GF-D8 (cell line): ENCODE measurements at places on chromosomes 4 and X.

DNA sequence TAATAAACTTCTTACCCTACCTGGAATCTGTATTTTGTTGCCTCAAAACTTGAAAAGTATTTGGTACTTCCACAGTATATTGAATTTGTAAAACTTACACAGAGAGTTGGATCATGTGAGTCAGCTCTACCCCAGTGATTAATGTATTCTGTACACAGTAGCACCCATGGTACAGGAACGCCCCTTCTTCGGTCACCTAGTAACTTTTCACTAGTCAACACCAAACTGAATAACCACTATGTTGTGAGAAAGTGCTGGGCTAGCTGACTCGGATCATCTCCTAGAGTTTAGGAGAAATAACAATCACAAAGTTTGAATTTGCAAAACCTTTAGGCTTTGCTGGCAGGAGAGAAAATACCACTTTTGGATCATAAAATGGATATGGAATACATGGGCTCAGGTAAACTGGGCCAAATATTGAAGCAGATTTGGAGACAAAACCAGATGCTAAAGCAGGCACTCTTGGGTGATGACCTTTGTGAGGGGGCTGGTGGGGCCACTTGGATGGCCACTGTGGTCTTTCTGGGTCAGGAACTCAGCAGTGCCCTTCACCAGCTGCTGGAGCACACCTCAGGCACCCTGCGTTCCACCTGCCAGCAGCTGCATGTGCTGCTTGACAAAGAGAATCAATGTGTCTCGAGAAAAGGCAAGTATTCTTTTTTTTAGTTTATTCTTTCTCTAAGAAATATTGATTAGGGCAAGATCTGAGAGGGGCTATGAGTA, at the start of gene DTHD1:
Gene DTHD1 (plus strand): TSS at position 233 of the 723 bp plus-strand sequence. CDS start 143 bp downstream, at position 376.
- no peak for DNase-seq

DNA sequence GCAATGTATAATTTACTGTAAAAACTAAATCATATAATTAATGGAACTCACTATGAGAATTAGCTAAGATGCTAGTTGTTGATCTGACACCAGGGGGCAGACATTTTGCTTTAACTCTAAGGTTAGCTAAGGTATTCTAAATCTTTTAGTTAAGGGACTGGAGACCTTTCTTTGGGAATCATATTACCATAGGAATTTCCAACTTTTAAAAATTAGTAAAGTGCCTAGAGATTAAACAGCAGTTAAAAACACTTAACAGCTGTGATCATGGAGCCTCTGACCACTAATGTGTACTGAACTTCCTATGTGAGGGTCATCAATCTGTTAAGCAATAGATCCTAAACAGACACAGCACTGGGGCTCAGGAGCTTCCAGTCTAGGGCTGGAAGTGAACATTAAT, 226.6 kb downstream of the NSUN7 start:
- no peak for DNase-seq

GRCh38 chr4:53039741-53040458, 177.8 kb downstream of the RASL11B start:
- peak; percentile 61 for DNase-seq

DNA sequence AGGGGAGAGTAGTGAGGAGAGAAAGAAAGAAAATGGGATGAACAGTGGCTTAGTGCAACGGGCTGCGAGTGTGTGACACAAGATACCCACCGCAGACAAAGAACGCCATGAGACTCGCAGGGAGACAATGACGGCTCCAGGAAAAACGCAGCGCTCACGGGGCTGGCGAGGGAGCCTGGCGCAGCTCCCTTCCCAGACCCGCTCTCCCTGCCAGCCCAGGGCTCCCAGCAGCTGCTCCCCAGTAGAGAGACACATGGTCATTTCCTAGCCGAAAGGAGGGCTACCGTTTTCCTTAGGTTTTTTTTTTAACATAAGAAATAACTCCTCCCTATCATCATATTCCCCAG, 149.5 kb downstream of the MAML3 start:
- DNase-seq: no peak

- no peak for DNase-seq
Observed at GRCh38 chrX:130623518-130623917, 221.7 kb downstream of the RBMX2 start.

GRCh38 chrX:13123857-13124345, 79.5 kb upstream of the FAM9C start:
- DNase-seq: no peak

GRCh38 chr4:100935090-100935489, 412.2 kb downstream of the PPP3CA start:
- no peak for DNase-seq

DNA sequence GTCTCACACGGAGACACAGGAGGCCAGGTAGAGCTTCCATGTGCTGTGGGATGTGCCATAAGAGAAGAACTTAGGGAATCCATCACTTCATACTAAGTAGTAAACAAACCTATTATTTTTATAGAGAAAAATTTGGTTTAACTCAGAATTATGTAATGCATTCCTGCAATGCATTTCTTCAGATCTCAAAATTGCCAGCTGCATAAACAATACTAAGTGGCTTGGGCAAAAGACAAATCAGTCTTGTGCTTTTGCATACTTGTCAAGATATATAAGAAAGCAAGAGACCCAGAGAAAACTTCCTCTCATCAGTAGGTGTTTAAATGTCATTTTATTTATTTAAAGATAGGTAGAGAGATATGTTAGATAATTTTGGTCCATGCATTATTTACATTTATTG, 382.1 kb upstream of the CTSO start:
- DNase-seq: no peak

DNA sequence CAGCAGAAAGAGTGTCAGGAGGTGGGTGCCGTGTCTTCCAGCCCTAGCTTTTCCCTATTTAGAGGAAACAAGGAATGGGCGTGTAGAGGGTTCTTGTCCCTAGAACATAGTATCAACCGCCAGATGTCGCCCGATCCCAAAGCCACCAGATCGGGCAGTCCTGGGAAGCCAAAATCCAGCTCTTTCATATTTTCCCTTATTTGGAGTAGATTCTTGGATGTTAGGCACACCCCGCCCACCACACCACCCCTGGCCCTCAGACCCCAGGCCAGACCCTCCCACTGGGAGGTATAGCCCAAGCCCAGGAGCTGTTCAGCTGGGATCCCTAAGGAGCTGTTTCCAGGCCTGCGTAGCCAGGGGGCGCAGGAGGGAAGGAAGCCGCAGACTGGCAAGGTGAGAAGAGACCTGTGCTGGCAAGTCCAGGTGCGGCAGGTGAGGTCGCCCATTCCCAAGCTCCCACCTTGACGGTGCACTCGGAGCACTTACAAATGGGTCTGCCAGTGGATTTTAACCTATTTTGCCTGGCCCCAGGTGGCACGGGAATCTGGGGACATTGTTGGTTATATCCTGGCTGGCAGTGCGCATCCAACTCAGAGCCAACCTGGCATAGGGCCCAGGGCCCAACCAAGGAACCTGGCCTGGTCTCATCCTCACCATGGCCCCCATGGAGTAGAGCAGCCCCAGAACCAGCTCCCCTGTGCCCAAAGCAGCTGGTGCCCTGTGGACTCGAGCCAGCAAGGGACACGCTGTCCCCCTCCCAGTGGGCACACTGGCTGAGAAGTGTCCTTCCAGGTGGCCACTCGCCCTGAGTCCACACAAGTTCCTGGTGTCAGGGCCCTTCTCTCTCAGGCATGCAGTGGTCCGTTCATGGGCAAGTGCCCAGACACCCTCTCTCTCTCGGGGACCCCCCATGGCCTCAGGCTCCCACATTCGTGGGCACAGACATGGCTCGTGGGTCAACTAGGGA, 811 bp downstream of the FLNA start:
- DNase-seq: no peak

- no peak for DNase-seq
Observed at GRCh38 chrX:23789386-23790154, 6.6 kb downstream of the SAT1 start.

GRCh38 chr4:40998675-40999358, 215.5 kb downstream of the APBB2 start:
- no peak for DNase-seq

GRCh38 chr4:10893395-10893794, 208.8 kb upstream of the CLNK start:
- DNase-seq: no peak

GRCh38 chr4:24853142-24853541, 57.8 kb downstream of the SOD3 start:
- no peak for DNase-seq

GRCh38 chr4:38177641-38178391, 217.6 kb downstream of the PTTG2 start:
- DNase-seq: peak; percentile 81

DNA sequence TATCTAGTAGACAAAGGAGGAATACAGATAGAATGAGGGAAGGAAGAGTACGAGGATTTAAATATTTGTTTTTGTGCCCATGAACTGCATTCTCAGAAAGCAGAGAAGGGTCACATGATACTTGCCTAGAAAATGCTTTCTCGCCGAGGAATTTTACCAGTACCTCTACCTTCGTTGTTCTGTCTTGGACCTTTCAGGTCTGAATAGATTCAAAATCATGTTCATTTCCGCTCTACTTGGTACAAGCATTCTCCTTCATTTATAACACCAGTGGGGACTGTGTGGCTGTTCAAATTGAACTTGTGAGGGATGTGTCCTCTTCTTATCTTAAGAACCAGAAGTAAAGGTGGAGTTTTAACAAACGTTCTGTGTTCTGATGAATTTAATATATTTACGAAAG, 1.9 kb downstream of the USP38 start:
- DNase-seq: no peak

DNA sequence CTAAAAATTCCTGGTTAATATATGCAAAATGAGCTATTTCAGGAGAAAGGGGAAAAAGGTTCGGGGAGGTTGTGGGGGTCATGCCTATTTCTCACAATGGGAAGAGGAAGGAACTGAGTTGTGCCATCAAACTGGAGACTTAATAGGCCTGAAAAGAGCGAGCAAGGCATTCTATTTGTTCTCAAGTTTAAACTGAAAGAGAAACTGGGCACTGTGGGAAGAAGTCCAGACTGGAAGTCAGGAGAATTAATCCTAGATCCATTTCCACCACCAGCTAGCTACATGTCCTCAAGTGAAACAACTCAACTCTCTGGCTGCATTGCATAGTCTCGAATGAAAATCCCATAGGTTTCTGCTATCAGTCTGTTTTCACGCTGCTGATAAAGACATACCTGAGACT, 50.6 kb downstream of the PPARGC1A start:
- DNase-seq: no peak

GRCh38 chr4:82358847-82359246, 14.9 kb downstream of the HNRNPD start:
- no peak for DNase-seq

DNA sequence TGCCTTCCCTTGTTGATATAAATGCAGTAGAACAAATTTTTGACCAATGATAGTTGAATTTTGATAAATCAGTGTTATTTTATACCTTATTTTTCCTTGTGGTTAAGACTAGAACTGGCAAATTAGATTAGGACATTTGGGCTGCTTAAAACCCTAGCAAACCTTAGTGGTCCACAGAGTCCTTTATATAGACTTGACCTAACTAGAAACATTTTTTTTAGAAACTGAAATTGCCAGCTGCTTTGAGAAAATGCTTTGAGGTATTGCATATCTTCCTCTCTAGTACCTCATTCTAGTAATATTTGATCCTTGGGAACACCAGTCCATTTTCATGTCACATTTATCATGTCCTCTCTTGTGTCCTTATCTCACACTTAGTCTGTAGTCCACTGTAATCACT, 580.3 kb downstream of the FSTL5 start:
- DNase-seq: no peak

DNA sequence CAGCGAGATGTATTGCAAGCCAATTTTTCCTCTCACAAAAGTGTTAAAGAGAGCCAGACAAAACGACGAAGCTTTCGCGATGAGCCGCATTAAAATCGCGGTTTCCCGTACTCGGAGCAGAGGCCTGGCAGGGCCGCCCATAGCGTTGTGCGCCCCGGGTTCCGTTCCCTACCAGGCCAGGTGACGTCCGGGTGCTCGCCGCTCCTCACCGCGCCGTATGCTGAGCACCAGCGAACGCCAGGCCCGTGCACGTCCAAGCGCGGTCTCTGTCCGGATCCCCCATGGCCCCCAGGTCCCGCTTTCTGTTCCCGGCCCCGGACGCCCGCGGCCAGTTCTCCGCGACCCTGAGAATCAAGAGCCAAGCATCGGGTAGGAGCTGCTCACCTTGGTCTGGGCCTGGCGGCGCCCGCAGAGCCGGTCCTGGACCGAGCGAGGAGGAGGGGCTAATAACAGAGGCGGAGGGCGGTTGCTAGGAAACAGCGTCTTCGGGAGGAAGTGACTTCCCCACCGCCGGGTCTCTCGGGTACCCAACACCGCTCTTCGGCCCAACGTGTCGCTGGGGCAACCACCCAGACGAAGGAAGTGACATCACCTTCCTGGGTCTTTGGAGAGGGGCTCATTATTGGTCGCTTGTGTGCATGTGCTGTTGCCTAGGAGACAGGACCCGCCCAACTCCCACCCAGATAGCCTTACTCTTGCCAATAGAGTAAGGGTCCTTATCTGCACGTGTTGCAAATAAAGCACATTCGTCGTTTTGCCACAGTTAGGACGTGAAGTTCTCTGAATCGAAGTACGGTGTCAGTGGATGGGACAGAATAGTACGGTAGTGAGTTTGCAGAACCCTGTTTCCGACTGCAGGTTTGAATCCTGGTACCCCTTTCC, at the start of gene MAP9:
Gene MAP9 (minus strand): TSS at position 579 of the 882 bp plus-strand sequence. CDS start 1,115 bp downstream, outside the sequence.
- DNase-seq: no peak

DNA sequence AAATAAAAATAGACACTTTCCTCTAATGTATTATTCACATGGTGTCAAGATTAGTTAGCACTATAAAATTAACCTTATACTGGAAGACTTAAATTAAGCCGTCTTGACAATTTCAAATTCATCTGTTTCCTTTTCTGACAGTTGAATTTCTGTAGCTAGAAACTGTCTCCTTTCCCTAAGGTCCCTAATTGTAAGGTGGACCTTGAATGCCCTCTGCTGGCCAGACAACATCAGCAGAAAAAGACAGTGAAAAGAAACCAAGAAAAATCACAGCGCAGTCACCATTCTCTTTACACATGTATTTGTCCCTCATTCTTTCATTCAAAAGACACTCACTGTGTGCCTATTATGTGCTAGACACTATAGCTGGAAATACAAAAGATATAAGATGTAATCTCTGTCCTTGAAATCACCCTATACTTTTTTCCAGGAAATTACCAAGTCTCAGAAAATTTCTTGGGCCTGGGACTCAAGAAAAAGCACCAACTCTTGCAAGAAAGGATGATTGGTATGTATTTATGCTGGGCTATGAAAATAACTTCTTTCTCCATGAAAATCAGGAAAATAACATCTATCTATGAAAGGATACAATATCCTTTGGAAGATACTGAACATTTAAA, 32.7 kb upstream of the AMBN start:
- DNase-seq: no peak

GRCh38 chr4:15636818-15637217, 18.3 kb downstream of the FBXL5 start:
- DNase-seq: no peak

GRCh38 chr4:186979961-186980745, 256.5 kb upstream of the FAT1 start:
- no peak for DNase-seq

- DNase-seq: no peak
Observed at GRCh38 chr4:19358015-19358414, 893.7 kb upstream of the SLIT2 start.
